Right lobe of liver (tissue), 6 donors: ENCODE measurements at places on chromosomes 12 and 14.

DNA sequence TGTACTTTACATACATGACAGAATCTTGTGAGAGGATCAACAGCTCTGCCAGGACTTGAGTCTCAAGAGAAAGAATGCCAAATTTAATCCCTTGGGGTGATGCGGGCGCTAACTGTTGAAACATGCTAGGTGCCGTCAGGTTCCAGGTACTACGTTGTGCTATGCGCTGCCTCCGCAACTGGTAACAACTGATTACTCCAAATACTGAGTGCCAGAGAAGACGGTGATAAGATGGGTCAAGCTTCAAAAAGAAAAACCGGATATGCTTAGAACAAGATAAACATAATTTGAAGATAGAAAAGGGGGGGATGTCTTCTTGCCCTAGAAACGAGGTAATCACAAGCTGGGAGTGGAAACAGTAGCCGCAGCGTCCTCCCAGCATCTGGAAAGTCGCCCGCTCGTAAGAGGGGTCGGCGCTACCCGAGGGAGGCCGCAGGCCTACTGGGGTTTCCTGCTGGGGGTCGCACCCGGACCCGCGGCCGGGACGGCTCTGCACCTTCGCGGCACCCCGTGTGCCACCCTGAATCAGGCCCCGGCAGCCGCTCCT lies 678 bp downstream of the ZBTB25 start:
- no peak for DNase-seq

GRCh38 chr12:57754411-57755193 lies at the start of gene MARCHF9:
TSS of gene MARCHF9 (plus strand) at chr12:57755103. CDS start at chr12:57755529, 426 bp downstream.
- DNase-seq, result peak; percentile 74

- no peak for DNase-seq
Observed at GRCh38 chr14:100824091-100824551, 1.8 kb upstream of the MEG3 start.

DNA sequence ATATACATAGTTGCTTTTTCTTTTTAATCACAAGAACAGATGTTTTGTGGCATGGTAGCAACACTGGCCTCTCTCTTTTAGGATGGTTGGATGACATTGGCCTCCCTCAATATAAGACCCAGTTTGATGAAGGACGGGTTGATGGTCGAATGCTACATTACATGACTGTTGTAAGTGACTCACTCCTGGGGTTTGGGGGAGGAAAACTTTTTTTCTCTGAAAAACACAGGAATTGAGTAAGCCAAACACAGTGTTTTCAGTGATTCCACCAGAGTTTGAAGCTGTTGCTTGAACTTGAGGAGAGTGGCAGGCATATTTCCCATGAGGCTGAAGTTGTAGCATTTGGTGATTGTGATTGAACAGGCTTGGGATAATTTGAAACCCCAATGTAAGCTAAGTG lies 13.7 kb upstream of the REP15 start:
- no peak for DNase-seq

- no peak for DNase-seq
Observed at GRCh38 chr12:90854136-90854689, 100.8 kb downstream of the CCER1 start.

GRCh38 chr14:75910048-75910447 lies 71.7 kb downstream of the TGFB3 start:
- no peak for DNase-seq

DNA sequence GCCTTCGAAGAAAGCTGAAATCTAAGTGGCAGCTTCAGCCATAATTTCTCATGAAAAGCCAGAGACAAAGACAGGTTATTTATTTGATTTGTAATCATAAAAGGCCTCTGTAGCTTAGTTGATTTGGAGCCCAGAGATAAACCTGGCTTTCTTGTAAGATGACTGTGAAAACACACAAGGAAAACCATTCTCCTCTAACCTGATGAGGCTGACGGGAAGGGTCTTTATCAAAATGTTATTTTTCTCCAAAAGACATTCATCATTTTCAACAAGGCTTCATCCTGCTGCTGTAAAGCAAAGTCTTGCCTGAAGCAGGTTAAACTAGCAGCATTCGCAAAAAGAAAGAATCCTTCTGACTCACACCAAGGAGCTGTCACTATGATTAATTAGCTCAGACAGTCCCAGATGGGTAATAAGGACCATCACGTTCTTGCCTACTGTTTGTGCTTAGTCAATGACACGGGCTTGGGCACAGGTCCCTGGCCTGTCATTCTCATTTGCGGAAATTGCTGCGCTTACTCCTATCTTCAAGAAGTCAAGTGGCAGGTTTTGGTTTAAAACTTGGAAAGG lies 286.6 kb downstream of the C12orf75 start:
- DNase-seq, result no peak

DNA sequence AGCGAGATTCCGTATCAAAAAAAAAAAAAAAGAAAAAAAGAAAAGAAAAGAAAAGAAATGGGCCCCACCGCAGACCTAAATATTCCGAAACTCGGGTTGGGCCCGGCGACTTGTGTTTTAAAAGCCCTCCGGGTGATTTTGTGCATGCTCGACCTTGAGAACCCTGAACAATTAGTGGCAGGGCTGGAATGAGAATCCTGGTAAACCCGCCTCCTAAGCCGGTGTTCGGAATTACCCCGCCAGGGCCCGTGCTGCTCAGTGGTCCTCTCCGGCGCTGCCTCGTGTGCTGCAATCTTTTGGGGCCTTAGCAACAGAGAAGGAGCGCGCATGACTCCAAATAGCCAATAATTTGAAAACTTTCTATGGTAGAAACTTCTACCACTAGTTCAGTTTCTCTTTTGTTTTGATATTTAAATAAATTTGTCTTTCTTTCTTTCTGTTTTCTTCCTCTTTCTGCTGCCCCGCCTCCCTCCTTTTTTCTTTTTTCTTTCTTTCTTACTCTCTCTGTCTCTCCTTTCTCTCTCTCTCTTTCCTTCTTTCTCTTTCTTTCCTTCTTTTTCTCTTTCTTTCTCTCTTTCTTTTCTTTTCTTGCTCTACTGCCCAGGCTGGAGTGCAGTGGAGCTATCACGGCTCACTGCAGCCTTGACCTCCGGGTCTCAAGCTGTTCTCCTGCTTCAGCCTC lies 1.5 kb upstream of the GALNT6 start:
- DNase-seq, result no peak

DNA sequence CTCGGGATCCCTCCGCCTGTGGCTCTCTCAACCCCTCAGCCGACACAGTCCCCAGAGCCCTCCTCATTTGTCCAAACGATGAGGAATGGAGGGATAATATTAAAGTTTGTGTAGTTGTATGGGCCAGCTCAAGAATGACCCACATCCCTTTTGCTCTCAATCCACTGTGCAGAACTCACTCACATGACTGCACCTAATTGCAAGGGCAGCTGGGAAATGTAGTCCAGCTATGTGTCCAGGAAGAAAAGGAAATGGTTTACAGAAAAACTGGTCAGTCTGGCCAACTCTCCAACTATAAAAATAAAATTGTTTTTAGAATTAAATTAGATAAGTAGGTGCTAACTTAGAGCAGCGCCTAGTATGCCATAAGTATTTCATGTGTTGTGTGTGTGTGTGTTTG lies 66.6 kb downstream of the GALNT8 start:
- no peak for DNase-seq

DNA sequence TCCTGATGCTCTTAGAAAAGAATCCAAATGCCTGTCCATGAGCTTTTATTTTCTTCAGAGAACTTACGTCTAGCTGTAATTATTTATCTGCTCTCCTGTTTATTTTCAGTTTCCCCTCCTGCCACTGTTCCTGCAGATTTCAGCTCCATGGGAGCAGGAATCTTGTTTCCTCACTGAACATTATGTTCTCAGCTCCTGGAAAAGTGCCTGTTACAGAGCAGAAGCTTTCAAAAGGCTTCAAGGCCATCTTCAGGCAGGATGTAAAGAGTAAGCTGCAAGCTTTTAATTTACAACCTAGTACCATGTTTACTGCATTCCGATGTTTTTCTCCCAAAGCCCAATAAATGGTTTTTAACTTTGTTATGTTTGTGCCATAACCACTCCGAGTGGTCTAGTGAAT lies 98.4 kb upstream of the BTG1 start:
- no peak for DNase-seq

DNA sequence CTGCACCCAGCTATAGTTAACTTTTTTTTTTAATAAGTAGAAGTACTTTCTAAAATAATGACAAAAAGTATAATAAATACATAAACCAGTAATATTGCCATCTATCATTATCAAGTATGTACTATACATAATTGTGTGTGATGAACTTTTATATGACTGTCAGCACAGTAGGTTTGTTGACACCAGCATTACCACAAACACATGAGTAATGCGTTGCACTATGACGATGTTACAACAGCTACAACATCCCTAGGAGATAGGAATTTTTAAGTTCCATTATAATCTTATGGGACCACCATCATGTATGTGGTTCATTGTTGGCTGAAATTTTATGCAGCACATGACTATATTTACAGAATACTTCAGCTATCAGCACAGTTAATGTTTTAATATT lies 62.9 kb upstream of the VSX2 start:
- DNase-seq, result no peak

- DNase-seq, result no peak
Observed at GRCh38 chr12:47234576-47235141, 154.9 kb upstream of the AMIGO2 start.

GRCh38 chr12:97474161-97474560 lies 11.6 kb downstream of the RMST start:
- no peak for DNase-seq

- peak; percentile 56 for DNase-seq
Observed at GRCh38 chr14:104887623-104888488, 22.8 kb downstream of the CEP170B start.

DNA sequence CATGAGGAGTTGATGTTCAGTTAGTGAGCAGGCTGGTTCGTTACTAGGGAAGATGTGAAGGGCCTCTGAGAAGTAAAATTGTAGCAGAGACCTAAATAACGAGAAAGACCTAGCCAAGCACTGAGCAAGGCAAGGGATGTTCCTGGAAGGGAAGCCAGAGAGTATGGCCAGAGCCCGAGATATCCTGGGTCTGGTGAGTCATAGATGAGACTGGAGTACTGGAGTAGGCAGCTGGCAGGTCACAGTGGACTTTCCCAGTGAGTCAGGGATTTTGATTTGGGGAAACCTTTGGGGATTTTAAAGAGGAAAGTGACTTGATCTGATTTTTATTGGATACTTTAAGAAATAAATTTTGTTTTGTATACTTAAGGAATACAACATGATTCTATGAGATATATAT lies 369.0 kb downstream of the DIO2 start:
- no peak for DNase-seq

GRCh38 chr14:70254476-70254961 lies 65.8 kb upstream of the SLC8A3 start:
- peak; percentile 75 for DNase-seq

- DNase-seq, result no peak
Observed at GRCh38 chr12:26732005-26732908, 100.7 kb downstream of the ITPR2 start.

- no peak for DNase-seq
Observed at GRCh38 chr12:110024051-110024450, 24.3 kb downstream of the C12orf76 start.

GRCh38 chr14:73264080-73264884 lies 27.0 kb downstream of the PAPLN start:
- DNase-seq, result no peak

DNA sequence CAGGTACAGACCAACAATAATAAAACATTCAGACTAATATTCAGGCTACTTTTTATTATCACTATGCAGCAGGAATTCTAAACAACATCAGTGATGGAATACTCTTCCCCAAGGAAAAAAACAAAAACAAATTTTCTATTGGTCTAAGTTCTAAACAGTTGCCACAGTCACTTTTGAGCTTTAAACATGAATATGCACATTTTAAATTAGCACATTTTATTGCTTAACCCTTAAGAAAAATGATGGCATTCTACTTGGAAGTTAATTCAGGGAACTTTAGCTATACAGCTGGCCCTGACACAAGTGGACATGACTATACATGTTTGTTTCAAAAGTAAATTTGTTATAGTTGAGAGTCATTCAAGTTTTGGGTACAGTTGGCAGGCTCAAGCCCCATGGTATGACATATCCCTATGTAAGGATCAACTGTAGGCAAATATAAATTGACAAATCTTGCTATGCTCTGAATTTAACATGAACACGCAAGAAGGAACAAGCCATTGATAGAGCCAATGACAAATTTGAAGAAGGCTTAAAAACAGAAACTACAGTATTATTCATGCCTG lies 224.3 kb upstream of the AMIGO2 start:
- DNase-seq, result no peak

GRCh38 chr12:68497107-68497506 lies 113.6 kb upstream of the RAP1B start:
- DNase-seq, result no peak
